Uterus (tissue), 4 donors: ENCODE measurements at places on chromosomes 2 and 18.

DNA sequence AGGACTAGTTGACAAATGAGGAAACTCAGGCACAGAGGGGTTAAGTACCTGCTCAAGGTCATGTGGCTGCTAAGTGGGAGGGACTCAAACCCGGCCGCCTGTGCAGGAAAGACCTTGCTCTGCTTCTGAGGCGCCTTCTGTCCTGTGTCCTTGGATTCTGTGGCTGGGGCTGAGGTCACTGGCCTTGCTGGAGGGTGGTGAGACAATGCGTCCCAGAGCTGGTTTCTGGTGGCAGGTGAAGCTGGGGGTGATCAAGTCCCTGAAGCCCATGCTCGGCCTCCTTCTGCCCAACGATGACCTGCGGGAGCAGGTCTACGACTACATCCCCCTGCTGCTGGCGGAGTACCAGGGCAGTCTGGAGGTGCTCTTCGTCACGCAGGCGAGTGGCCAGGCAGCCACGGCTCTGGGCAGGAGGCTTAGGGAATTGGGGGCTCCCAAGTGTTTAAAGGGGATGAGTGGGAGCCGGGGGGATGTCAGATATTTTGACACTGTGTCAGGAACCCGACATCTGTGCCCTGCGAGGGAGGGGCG, 16.1 kb downstream of the MROH2A start:
- DNase-seq = no peak

DNA sequence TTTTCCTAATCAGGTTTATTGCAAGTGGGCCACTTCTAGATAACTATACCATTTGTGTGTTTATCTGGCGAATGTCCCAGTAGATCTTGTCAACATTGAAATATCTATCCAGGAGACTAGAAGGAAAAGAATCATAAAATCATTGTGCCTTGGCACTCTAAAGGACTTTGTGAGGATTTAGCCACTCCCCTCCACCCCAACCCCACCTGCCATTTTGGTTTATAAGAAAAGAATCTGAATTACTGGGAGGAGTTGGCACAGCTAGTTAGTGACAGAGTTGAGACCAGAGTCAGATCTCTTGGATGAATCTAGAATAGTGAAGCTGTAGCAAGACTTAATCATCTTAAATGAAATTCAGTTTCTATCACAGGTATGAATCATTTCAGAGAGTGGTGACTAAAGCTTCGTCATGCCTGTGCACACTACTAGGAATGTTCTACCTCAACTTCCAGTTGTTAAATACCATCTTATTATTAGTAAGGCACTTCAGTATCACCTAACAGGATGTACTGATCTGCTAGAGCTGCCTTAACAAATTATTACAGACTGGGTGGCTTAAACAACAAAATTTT, 212.7 kb upstream of the SLC14A2 start:
- DNase-seq = no peak

- DNase-seq = no peak
These were observed 109.1 kb downstream of the RTP5 start for GRCh38 chr2:241978670-241979069.

- no peak for DNase-seq
These were observed 39.9 kb downstream of the ADD2 start for GRCh38 chr2:70728128-70728527.

- no peak for DNase-seq
These were observed 273.3 kb downstream of the TCF4 start for GRCh38 chr18:55314615-55315237.

GRCh38 chr2:134369220-134369902, 115.5 kb downstream of the MGAT5 start:
- DNase-seq = no peak
